CD4-positive, alpha-beta T cell (primary cell): ENCODE measurements at places on chromosomes 1 and 21. TPM values are rescaled to one million over a fixed set of nuclear protein-coding genes. Genes with fewer than 3 reads are reported as not detected.
A peak's percentile ranks its signal among the peaks of the same experiment; 100 is the strongest.

GRCh38 chr1:67983867-67984266, 66.6 kb downstream of the DIRAS3 start:
- H3K4me1 ChIP-seq: no peaks in the 10 kb centered on the region
- no peak overlapping the region for H3K27ac ChIP-seq
- no peak overlapping the region for H3K4me3 ChIP-seq
- no peaks in the 10 kb centered on the region for H3K27me3 ChIP-seq

Gene SLAMF9
- total RNA-seq: not detected

- no peaks in the 10 kb centered on the region for H3K4me1 ChIP-seq
- H3K27me3 ChIP-seq: no peaks in the 10 kb centered on the region
- no peak overlapping the region for H3K4me3 ChIP-seq
These were observed 616.0 kb downstream of the USP25 start for GRCh38 chr21:16345757-16346156.

GRCh38 chr1:120178799-120179756, 2.8 kb upstream of the SEC22B start:
- no peak overlapping the region for H3K27ac ChIP-seq
- peaks cover 9% of the 10 kb centered on the region for H3K4me1 ChIP-seq
- no peaks in the 10 kb centered on the region for H3K27me3 ChIP-seq
- H3K4me3 ChIP-seq: no peak overlapping the region
- no peak for DNase-seq

DNA sequence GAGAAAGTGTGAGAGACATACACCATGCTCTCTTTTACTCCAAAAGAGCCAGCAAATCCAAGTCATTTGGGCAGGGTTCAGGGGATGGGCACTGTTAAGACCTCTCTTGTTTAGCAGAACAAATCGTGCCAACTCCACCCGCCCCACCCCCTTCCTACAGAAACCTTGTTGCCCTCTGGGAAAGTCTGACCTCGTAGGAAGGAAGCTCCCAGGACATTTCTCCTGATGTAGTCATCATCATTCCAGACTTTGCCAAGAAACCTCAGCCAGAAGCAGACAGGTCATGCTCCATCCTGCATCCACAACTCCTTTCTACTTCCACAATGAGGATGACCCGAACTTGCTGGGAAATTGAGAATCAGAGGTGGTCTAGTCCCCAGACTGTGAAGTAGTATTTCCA, 57.7 kb downstream of the UBE2T start:
- H3K36me3 ChIP-seq: no peaks in the 10 kb centered on the region
- H3K4me3 ChIP-seq: no peak overlapping the region
- H3K27ac ChIP-seq: no peak overlapping the region
- peaks cover 11% of the 10 kb centered on the region for H3K4me1 ChIP-seq
- no peak for DNase-seq

DNA sequence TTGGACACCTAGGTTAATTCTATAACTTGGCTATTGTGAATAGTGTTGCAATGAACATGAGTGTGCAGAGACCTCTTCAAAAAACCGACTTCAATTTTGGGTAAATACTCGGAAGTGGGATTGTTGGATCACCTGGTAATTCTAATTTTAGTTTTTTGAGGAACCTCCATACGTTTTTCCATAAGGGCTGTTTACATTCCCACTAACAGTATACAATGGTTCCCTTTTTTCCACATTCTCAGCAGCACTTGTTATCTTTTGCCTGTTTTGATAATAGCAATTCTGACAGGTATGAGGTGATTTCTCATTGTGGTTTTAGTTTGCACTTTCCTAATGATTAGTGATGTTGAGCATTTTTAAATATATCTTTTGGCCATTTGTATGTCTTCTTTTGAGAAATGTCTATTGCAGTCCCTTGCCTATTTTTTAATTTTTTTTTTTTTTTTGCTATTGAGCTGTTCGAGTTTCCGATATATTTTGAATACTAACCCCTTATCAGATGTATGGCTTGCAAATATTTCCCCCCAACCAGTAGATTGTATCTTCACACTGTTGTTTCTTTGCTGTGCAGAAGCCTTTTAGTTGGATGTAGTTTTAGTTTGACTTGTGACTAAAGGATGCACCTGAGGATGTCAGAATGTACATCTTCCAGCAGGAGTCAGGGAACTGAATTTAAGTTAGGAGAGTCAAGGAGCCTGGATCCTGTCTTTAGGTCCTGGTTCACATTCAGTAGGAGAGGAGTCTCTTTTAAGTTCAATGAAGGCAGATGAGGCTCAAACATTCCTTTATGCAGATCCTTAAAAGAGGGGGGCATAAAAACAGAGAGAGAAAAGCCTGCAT, 120.0 kb downstream of the S1PR1 start:
- peaks cover 7% of the 10 kb centered on the region for H3K4me1 ChIP-seq
- no peak overlapping the region for H3K4me3 ChIP-seq
- no peak overlapping the region for H3K27ac ChIP-seq
- no peak for DNase-seq
- H3K36me3 ChIP-seq: no peaks in the 10 kb centered on the region

- no peak overlapping the region for H3K27ac ChIP-seq
- H3K4me1 ChIP-seq: no peaks in the 10 kb centered on the region
- H3K27me3 ChIP-seq: no peaks in the 10 kb centered on the region
- DNase-seq: no peak
- no peak overlapping the region for H3K4me3 ChIP-seq
- H3K36me3 ChIP-seq: no peaks in the 10 kb centered on the region
These were observed 70.8 kb downstream of the PLPP3 start for GRCh38 chr1:56508523-56508983.

GRCh38 chr1:151831605-151832004, at the start of gene RORC:
Gene RORC, minus strand, starts transcription at chr1:151831802. Its CDS starts 38 bp downstream, at chr1:151831764.
- no peaks in the 10 kb centered on the region for H3K27me3 ChIP-seq
- peaks cover 95% of the 10 kb centered on the region for H3K4me1 ChIP-seq
- peak within 1 kb of the TSS; percentile 49 for H3K4me3 ChIP-seq
- DNase-seq: no peak

DNA sequence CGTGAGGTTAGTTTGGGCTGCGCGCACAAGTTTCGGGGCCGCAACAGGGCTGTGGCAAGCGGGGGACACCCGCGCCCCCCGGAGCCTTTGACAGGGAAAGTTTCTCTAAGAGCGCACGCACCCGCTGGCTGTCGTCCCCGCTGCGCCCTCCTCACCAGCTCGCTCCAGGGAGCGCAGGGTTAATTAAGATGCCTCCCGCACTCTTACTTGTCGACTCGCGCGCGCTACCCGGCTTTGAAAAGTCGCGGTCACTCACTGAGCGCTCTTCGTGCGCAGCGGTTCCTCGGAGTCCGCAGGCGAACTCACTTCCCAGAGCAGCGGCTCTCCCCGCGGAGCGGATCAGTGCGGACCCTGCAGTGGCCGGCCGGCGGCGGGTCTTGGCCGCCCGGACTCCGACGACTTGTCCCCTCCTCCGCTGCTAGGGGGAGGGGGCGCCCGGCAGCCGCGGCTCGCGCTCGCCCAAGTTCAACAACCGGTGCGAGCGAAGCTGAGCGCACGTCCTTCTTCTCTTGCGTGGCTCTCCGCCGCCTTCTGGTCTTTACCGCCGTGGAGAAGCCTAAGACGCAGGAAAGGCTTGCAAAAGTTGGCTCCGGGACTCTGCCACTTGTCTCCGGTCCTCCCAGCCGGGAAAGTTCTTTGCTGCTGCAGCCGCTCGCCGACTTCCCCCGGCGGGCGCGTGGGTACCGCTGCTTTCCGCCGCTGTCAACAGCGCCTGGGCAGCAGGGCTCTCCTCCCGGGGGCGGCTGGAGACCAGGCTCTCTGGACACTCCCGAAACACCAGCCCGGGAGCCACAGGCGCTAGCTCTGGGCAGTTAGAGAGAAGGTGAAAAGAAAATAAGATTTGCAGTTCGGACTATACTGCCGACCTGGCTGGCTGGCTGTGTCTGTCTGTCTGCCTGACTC, 506 bp downstream of the JUN start:
- H3K36me3 ChIP-seq: no peaks in the 10 kb centered on the region
- DNase-seq: peak; percentile 42
- peaks cover 33% of the 10 kb centered on the region for H3K4me1 ChIP-seq
- H3K4me3 ChIP-seq: peak overlapping the region; percentile 70

Gene RPTN
- total RNA-seq: not detected

DNA sequence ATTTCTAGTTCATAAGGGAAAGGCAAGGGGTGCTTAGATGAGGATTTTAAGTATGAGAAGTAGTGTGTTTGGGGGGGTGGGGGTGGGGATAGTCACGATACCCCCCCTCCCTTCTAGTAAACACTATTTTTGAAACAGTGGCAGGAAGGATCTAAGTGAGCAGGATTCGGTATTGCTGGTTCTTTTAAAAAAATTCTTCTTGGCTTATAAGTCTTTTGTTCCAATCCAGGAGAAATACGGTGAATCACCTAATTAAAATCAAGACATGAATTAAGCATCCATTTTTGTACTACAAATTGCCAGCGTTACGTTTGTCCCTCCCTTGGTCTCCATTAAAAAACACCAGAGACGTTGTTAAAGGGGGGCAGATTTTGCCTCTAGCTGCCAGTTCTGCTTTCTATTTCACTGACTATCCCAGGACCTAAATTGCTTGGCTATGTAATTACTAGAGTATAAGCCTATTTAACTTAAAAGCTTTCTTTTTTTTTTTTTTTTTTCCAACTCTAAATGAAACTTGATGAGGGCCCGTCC, 911 bp downstream of the LMO4 start:
- peak overlapping the region; percentile 81 for H3K4me3 ChIP-seq
- peaks cover 7% of the 10 kb centered on the region for H3K27me3 ChIP-seq
- peak overlapping the region; percentile 51 for H3K27ac ChIP-seq
- peaks cover 43% of the 10 kb centered on the region for H3K4me1 ChIP-seq
- peak; percentile 56 for DNase-seq

GRCh38 chr1:159915571-159916241, 9.6 kb downstream of the TAGLN2 start:
- DNase-seq: no peak
- H3K27me3 ChIP-seq: no peaks in the 10 kb centered on the region
- H3K4me3 ChIP-seq: no peak overlapping the region
- peak overlapping the region; percentile 12 for H3K27ac ChIP-seq

DNA sequence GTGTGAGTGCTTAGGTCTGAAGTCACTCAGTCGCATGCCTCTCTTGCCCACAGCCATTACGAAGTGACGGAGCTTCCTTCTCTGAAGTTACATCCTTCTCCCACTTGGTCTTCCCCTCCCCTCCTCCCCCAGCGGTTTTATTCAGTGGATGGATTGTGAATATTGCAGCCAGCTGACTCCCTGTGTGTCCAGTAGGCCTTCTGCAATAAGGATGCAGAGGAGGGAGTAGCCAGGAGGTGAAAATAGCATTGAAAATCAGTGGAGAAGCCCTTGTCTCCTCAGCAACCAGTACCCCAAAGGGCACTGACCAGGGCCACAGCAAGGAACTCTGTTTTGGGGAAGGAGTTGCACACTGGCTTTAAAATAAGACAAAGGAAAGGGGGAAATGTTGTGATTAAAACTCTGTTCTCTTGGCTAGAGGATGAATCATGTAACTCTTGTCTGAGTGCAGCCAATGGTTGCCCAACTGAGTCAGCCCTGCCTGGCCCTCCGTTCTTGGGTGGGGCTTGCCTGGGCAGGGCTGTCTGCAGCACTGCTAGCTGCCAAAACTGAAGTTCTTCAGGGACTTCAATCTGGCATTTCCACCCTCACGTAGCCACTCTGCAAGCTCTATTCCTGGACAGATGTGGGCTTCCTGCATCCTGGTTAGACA, 4.3 kb downstream of the S100A10 start:
- peak; percentile 39 for DNase-seq
- no peaks in the 10 kb centered on the region for H3K27me3 ChIP-seq
- H3K4me1 ChIP-seq: peaks cover 61% of the 10 kb centered on the region

Gene LHX4
- not detected for total RNA-seq

Gene TNNI3K
- total RNA-seq: 1.0 TPM

DNA sequence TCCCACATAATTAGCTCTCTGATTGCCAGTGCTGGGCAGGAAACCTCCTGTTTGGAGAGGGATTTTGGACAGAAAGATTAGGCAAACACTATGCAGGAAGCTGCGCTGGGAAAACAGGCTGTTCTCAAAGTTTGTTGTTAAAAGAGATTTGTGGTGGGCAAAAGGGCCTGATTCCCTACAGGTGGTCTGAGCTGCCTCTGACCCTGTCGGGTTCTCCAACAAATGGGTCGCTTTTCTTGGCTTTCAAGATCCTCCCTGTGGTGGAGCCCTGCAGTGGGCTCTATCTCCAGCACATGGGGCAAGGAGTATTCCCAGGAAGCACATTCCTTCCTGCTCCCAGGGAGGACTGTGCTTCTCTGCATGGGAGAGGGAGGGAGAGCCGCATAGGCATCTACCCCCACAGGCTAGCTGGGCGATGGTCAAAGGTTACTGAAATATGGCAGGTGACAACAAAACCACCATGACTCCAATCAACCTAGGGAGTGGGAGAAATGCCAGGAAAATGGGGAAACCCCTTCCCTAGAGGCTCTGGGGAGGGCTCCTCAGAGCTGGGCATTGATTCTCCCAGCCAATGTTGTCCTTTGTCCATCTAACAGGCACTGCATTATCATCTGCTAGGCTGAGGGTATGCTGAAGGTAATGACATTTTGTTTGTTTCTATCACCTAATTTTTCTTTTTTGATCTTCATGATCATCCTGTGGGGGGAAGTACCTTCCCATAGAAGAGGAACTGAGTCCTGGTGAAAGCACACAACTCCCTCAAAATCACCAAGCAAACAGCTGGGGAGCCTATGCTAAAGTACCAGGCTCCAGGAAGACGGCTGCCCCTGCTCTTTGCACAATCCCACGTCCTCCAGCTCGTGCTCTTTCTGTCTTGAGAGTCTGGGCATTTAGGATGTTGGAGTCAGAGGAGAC, 85.3 kb downstream of the PLXNA2 start:
- no peak overlapping the region for H3K4me3 ChIP-seq
- H3K27ac ChIP-seq: no peak overlapping the region
- no peaks in the 10 kb centered on the region for H3K36me3 ChIP-seq

DNA sequence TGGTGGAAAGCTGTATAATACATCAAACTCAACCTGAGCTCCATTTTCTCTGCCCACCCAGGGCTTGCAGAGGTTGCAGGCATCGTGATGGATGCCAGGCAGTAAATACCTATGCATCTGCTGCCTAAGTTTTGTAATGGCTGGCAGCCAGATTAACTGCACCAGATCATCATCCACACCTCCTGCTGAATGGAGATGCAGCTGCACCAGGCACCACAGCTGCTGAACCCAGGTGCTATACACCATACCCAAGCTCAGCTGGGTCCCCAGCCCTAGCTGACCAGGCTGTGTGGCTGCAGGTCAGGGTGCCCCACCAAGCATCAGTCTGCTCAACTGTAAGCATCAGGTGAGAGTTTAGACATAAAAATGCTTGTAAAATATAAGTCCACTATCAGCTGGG, 6.7 kb upstream of the SNAPIN start:
- no peak overlapping the region for H3K4me3 ChIP-seq
- no peak for DNase-seq
- no peak overlapping the region for H3K27ac ChIP-seq
- H3K36me3 ChIP-seq: peaks cover 7% of the 10 kb centered on the region
- H3K4me1 ChIP-seq: peaks cover 29% of the 10 kb centered on the region
